ENCODE measurements at places on chromosomes 2 and 18. TPM values are rescaled to one million over a fixed set of nuclear protein-coding genes. Genes with fewer than 3 reads are reported as not detected.

- DNase-seq, result no peak
Observed at GRCh38 chr2:240930096-240930630, 24.0 kb downstream of the CROCC2 start.

DNA sequence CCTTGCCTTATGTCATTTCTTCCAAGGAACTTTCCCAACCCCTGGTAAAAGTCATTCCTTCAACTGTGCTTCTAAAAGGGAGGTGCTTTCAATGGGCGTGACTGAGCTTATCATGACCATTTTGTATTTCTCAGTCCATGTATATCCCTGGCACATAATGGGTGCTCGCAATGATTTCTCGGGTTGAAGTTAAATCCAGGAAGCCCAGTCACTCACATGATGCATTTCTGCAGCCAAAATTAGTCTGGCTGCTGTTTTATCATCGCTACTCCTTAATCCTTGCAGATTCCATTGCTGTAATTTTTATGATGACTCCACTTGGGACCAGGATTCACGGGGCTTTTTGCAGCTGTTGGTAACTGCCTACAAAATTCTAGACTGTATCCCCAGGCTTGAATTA, 25.9 kb upstream of the RFX8 start:
- DNase-seq, result no peak

GRCh38 chr18:26826656-26827235, 38.8 kb downstream of the AQP4 start:
- no peak for DNase-seq

DNA sequence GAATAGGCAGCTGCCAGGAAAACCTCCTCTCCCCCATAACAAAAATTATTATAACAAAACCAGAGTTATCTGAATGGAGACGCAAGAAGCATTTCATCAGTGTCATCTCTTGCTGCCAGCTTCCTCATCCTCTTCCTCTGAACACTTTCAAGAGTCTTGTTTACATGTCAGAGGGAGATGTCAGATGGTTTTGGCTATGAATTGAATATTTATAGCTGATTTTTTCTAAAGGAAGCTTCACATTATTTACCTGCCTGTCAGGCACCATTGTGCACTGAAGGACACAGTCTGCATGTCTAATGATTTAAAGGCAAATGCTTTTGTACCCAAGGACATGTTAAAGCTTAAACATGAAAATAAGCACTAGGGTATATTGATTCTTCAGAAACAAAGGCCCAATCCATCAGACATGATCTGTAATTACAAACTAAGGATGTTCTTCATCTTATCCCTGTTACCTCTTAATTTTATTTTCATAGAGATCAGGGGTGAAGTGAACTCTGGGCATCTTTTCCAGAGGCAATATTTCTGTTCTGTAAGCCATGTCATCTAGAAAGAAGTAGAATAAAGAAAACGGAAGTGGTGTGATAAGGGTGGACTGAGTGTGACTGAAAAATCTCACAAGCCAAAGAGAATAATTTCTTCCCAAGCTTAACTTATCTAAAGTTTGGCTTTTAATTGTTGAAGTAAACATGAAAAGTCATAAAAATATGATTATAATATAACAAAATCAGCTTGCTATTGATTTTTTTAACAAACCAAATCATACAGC, 168.7 kb downstream of the ANKRD44 start:
- no peak for DNase-seq

- no peak for DNase-seq
Observed at GRCh38 chr2:28325173-28325566, 67.5 kb upstream of the FOSL2 start.

GRCh38 chr2:110994250-110994961, 126.3 kb upstream of the BCL2L11 start:
- peak; percentile 39 for DNase-seq

- no peak for DNase-seq
Observed at GRCh38 chr2:163610817-163611556, 124.8 kb downstream of the FIGN start.

- DNase-seq, result no peak
Observed at GRCh38 chr2:219094171-219094570, 33.5 kb upstream of the IHH start.

- DNase-seq, result no peak
Observed at GRCh38 chr2:20203072-20203471, 21.9 kb downstream of the SDC1 start.

- DNase-seq, result no peak
Observed at GRCh38 chr2:141055531-141055930, 1075.3 kb downstream of the LRP1B start.

- no peak for DNase-seq
Observed at GRCh38 chr2:48428449-48428848, 101.5 kb upstream of the STON1 start.

DNA sequence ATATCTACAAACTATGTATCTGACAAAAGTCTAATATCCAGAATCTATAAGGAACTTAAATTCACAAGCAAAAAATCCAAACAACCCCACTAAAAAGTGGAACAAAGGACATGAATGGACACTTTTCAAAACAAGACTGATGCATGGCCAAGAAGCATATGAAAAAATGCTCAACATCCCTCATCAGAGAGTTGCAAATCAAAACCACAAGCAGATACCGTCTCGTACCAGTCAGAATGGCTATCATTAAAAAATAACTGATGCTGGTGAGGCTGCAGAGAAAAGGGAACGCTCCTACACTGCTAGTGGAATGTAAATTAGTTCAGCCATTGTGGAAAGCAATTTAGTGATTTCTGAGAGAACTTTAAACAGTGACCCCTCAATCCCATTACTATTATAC, 56.5 kb downstream of the CCBE1 start:
- DNase-seq, result no peak

- DNase-seq, result no peak
Observed at GRCh38 chr2:15941481-15941850, 1.1 kb downstream of the MYCN start.

- no peak for DNase-seq
Observed at GRCh38 chr2:173690349-173690748, 274.8 kb downstream of the SP3 start.

GRCh38 chr2:197777823-197778407, 7.2 kb downstream of the BOLL start:
- DNase-seq, result no peak

DNA sequence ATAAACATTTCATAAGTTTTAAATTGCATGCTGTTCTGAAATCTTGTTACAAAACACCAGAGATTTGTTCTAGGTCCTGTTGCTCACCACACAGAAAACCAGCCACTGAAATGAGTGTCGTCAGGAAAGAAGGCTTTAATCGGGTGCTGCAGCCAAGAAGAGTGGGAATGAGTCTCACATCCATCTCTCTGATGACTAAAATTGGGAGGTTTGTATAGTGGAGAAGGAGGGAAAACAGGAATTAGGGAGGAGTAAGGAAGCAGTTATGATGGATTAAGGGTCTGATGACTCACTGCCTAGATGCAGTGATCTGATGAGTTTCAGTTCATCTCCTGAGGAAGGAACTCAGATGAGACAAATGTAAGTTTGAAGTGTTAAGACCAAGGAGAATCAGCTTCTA, 42.1 kb upstream of the GPR39 start:
- DNase-seq, result no peak

- no peak for DNase-seq
Observed at GRCh38 chr2:29249666-29250253, 134.5 kb downstream of the CLIP4 start.

- DNase-seq, result no peak
Observed at GRCh38 chr2:15976354-15976753, 36.0 kb downstream of the MYCN start.

DNA sequence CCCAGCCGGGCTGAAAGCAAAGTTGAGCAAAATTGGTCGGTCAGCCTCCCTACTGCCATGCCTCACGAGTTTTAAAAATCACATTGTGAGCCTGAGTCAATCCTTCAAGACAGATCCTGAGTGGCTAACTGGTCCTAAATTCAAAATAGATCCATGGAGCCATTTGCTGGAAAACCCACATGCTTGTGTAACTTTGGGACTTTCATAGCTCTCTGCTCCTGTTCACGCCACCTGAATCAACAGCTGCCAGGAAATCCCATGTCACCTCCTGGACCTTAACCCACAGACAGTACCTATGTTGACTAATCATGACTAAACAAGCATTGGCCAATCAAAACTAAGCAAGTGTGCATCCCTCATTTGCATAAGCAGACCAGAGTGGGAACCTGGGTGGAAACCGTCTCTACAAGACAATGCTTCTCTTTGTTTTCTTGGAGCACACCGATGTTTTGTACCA, 42.8 kb upstream of the LDLRAD4 start:
- peak; percentile 2 for DNase-seq

DNA sequence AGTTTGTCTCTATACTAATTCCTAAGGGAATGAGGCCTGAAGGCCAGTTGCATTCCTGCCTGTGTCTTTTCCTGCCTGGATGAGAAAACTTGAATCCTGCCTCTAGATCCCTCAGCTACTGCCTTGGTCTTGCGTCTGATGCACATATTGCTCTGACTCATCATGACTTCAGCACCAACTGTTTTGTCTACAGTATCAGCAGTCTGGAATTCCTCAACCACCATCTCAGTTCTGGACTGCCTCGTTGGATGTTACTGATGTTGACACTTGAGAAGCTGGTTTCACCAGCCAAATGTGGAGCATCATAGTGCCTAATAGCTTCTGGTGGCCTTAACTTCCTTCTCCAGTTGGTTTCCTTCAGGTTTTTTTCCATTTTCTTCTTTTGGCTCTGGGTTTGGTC, 211.0 kb downstream of the CTNNA2 start:
- peak; percentile 67 for DNase-seq

DNA sequence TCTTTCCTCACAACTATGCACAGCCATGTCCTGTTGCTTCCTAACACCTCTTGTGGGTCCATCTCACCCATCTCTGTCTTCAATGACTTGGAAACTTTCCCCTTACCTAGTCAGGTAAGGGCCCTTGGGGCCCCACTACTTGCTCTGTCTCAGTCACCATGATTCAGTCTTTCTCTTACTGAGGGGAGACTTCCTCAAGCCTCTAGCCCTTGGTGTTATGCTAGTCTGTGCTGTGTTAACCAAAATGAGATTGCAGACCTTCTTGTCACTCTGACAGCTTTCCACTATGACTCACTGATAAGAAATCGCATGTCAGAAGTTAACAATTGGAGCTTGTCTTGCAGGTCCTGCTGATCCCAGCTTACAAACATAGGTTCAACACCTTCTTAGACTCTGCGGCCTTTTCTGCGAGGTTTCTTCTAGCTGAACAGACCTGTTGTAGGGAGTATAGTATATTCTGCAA, 65.3 kb downstream of the WDR75 start:
- DNase-seq, result no peak

DNA sequence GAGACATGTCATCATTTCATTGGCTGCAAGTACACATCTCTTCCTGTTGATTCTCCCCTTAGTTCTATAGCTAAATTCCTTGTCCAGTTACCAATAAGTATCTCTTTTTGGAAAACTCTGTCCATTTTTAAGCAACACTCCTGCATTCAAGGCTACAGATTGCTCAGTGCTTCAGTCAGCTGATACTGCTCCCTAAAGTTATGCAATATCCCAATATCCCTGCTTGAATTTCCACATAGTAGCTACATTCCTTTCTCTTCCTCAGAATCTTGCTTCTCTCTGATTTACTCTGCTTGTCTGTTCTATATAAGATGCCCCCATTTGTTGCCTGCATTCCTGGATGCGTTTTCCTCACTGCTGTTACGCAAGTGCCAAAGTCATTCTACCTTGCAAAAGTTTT, 109.8 kb downstream of the PARD3B start:
- DNase-seq, result no peak

DNA sequence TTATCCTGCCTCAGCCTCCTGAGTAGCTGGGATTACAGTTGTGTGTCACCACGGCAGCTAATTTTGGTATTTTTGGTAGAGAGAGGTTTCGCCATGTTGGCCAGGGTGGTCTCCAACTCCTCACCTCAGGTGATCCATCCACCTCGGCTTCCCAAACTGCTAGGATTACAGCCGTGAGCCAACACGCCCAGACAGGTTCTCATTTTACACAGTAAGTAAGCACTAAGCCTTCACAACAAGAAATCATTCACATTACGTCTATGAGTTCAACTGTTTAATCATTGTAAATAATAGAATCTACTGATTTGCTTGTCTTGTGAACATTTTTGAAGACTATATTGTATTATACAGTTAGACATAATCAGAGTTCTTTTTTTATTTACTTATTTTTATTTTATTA, 131.5 kb upstream of the LRATD1 start:
- no peak for DNase-seq

- no peak for DNase-seq
Observed at GRCh38 chr2:13779996-13780395, 852.5 kb upstream of the LRATD1 start.

DNA sequence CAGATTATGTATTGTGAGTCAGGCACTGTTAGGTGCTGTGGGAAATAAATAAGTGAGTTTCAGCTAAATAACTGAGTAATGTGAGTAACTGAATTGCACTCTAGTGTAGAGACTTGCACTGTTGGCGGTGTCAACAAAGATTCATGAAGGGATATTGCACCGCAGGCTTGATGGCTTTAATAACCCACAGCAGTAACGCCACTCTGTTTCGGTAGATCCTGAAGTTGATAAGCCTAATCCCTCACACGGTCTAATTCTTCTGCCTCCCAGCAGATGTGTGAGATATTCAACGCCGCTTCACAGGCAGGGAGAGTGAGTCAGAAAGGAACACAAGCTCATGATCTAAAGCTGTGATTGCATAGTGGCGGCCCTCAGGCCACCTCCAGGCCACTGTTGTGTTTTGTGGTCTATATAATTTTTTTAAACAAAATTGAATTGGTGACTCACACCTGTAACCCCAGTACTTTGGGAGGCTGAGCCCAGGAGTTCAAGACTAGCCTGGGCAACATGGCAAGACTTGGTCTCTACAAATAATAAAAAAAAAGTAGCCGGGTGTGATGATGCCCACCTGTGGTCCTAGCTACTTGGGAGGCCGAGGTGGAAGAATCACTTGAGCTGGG, 94.3 kb downstream of the LIPG start:
- DNase-seq, result peak; percentile 79

DNA sequence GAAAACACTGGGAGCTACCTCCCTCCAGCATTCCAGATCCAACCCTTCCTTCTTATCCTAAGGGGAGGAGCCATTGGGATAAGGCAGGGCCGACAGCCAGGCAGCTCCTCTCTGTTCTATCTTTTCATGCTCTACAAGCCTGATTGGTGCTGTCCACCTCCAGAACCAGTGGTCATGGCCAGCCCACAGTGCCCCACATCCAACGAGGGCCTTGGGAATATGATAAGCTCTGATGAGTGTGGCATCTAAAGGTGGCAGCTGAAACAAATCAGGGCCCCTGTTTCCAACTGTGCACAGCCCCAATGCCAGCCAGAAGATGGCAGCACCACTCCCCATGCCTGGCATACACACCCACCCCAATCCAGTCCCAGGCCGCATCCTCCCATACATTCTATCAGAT, 329.3 kb downstream of the C1D start:
- DNase-seq, result no peak

EEF1B2 gene
- total RNA-seq, result 728 TPM

MPP4 gene
- total RNA-seq, result 1.0 TPM

DLGAP1 gene
- not detected for total RNA-seq

REEP1 gene
- 2.2 TPM for total RNA-seq

ERBB4 gene
- 1.4 TPM for total RNA-seq

EVX2 gene
- total RNA-seq, result not detected

SLC9A2 gene
- total RNA-seq, result 0.86 TPM

CPO gene
- total RNA-seq, result not detected

LIMS4 gene
- 2.0 TPM for total RNA-seq
